CD4-positive, alpha-beta memory T cell (primary cell): ENCODE measurements at places on chromosomes 2 and 18.

- DNase-seq, result no peak
These were observed 148.2 kb downstream of the ESCO1 start for GRCh38 chr18:21452276-21452780.

DNA sequence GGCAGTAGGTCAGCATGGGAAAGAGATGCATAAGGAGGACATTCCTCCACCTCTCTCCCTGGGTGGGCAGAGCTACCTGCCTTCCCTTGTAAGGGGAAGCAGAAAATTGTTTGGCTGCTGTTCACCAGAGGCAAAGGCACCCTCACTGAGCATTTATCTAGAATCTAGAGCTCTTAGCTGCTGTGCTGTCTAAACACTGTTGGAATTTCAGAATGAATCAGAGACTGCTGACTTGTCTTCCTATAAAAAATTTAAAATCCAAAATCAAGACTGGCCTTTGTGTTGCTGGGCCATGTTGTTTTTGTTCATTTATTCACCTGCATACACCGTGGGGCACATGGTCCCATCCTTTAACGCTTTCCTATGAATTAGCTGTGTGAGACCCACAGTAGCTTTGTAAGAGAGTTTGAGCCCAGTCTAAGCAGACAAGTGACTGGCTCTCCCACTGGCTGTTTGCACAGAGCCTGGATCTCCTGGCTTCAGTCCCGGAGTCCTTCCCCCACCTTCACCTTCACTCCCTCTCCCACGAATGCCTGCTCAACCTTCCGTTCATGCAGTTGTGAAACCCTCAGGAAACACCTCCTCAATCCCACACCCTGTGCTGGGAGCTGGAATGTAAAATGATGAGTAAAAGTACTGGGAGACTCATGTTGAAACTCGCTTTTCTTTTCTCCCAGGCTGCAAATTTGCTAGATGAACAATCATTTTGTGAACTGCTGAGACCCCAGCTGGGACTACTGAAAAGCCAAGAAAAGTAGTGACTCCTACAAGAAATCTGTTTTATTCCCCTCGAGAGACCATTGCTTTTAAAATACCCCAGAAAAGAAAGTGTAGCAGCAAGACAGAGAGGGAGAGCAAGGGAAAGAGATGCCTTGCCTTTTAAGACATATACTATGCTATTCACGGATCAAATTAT lies 76.2 kb downstream of the FAM168B start:
- DNase-seq, result no peak

- no peak for DNase-seq
These were observed 352.0 kb upstream of the SLC8A1 start for GRCh38 chr2:40803900-40804299.

DNA sequence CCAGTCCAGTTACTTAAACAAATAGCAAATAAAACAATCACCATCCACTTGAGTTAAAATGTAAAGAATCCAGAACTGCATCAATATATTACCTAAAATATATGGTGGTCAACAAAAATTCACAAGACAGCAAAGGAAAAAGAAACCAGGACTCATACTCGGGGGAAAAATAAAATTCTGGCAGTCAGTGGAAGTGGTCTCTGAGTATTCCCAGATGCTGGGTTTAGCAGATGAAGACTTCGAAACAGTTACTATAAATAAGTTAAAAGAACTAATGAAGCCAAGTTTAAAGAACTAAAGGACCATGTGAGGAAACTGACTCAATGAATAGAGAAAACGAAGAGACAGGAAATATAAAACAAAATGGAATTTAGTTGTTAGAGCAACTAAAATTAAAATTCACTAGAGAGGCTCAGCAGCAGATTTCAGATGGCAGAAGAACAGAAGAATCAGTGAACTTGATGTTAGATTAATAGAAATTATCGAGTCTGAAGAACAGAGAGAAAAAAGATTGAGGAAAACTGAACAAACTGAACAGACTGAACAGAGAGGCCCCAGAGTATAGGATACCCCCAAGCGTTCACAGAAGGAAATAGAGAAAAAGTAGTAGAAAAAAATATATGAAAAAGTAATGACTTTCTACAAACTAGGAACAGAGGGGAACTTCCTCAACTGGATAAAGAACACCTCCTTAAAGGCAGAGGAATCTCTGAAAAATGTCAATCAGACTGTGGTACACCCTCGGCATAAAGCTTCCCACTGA lies 27.9 kb downstream of the MGAT4A start:
- DNase-seq, result no peak

- DNase-seq, result no peak
These were observed 51.2 kb downstream of the CYRIA start for GRCh38 chr2:16614314-16614860.

GRCh38 chr2:205216580-205216979 lies 465.7 kb upstream of the NRP2 start:
- no peak for DNase-seq

- DNase-seq, result no peak
These were observed 463.9 kb downstream of the STK39 start for GRCh38 chr2:167783261-167784083.
